ENCODE measurements at places on chromosomes 16 and 17. TPM values are rescaled to one million over a fixed set of nuclear protein-coding genes. Genes with fewer than 3 reads are reported as not detected.

DNA sequence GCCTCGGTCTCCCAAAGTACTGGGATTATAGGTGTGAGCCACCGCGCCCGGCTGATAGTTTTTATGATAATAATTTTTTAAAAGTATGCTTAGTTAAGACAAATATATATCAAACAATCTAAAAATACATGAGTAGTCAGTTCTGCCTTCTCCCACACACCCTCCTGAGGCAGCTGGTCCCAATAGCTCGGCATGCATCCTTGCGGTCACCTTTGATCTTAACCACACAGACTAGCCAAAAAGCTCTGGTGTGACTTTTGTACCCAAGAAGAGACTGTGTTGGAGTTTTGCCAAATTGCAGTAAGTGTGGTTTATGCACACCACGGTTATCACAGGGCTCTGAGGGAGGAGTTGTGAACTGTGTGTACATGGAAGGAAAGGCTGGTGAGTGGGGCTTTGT, 25.6 kb downstream of the ATP6V0A1 start:
- H3K27ac ChIP-seq = no peak overlapping the region
- H3K27me3 ChIP-seq = no peaks in the 10 kb centered on the region
- H3K36me3 ChIP-seq = peaks cover 74% of the 10 kb centered on the region

- no peak overlapping the region for H3K4me3 ChIP-seq
- H3K36me3 ChIP-seq = no peaks in the 10 kb centered on the region
- peak; percentile 71 for DNase-seq
- peaks cover 57% of the 10 kb centered on the region for H3K27me3 ChIP-seq
Observed at GRCh38 chr17:71976011-71976649, 144.7 kb upstream of the SOX9 start.

- no peaks in the 10 kb centered on the region for H3K27me3 ChIP-seq
- DNase-seq = no peak
- no peak overlapping the region for H3K4me3 ChIP-seq
- H3K27ac ChIP-seq = no peak overlapping the region
- no peaks in the 10 kb centered on the region for H3K4me1 ChIP-seq
- H3K36me3 ChIP-seq = no peaks in the 10 kb centered on the region
Observed at GRCh38 chr17:82685291-82685690, 13.2 kb downstream of the RAB40B start.

The AHSP gene
- total RNA-seq = not detected

GRCh38 chr16:11562941-11563340, 23.8 kb downstream of the LITAF start:
- DNase-seq = no peak
- no peak overlapping the region for H3K27ac ChIP-seq
- no peak overlapping the region for H3K4me3 ChIP-seq
- H3K27me3 ChIP-seq = no peaks in the 10 kb centered on the region
- H3K36me3 ChIP-seq = no peaks in the 10 kb centered on the region

DNA sequence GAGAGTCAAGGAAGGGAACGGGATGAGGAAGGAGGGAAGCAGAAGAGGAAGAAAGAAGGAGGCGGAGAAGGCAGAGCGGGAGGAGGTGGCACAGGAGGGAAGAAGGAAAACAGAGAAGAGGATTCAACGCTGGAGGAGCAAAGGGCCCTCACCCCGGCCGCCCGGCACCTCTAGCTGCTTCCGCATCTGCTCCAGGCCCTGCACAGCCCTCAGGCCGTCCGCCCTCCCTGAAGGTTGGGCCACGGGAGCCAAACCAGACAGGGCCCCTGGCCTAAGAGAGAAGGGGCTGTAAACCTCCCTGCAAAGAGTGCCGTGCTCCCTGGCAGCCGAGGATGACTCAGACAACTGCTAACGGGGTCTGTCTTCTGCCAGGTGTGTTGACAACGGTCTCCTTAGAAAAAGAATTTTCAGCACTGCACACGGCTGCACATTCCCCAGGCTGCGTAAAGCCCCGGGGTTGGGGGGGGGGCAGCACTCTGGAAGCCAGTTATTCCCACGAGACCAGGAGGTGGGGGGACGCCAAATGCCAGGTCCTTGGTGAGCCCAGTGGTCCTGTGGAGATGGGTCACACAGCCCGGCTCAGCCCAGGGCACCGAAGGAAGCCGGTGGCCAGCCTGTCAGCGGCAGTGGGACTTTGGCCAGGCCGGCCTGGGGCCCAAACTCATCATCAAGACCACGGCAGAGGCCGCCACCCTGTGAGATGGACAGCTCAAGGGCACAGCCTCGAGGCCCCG, 29.1 kb downstream of the MRM3 start:
- peak overlapping the region; percentile 38 for H3K27ac ChIP-seq
- H3K4me3 ChIP-seq = no peak overlapping the region
- peaks cover 72% of the 10 kb centered on the region for H3K36me3 ChIP-seq
- H3K27me3 ChIP-seq = no peaks in the 10 kb centered on the region
- no peak for DNase-seq
- H3K4me1 ChIP-seq = no peaks in the 10 kb centered on the region

The GIT1 gene
- total RNA-seq = 45.0 TPM

The MYH4 gene
- total RNA-seq = not detected

The C17orf113 gene
- total RNA-seq = 1.2 TPM

The NAGS gene
- total RNA-seq = 1.2 TPM

- no peaks in the 10 kb centered on the region for H3K27me3 ChIP-seq
- DNase-seq = no peak
- no peaks in the 10 kb centered on the region for H3K4me1 ChIP-seq
- no peak overlapping the region for H3K27ac ChIP-seq
Observed at GRCh38 chr16:63527404-63527803, 1491.2 kb upstream of the CDH8 start.

The TP53TG3B gene
- total RNA-seq = not detected

DNA sequence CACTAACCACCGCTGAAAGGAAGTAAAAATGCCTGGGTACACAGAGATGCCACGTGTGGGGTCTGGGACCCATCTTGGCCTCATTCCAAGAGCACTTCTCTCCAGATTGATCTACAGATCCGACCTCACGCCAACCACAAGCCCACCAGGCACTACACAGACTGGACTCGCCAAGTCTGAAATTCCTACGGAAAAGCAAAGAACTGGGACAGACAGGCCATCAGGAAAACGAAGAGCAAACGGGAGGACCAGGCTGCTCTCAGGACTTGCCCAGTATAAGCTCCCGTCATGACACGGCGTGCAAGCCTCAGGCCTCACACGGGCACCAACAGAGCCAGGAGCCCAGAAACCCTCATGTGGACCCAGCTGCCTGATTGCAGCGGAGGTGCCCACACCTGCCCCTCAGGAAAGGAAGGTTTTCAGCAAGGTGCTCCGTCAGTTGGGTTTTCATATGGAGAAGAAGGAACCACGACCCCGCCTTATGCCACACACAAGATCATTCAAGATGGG, 20.1 kb upstream of the C16orf95 start:
- H3K4me3 ChIP-seq = no peak overlapping the region
- H3K36me3 ChIP-seq = peaks cover 7% of the 10 kb centered on the region
- no peak for DNase-seq
- H3K27ac ChIP-seq = no peak overlapping the region
- no peaks in the 10 kb centered on the region for H3K4me1 ChIP-seq

DNA sequence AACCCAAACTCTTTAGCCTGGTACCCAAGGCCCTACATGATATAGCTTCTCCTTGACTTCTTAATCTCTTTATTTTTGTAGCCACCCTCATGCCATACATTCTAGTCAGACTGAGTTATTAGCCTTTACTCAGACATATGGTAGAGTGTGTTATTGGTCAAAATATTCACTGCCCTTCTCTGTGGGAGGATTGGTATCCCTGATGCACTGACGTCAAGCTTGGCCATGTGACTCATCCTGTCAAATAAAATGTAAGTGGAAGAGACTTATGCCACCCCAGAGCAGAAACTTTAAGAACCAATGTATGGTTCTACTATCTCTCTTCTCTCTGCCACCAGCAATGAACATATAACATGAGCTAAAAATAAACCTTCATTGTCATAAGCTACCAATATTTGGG, 12.2 kb upstream of the BEAN1 start:
- no peak for DNase-seq
- no peaks in the 10 kb centered on the region for H3K27me3 ChIP-seq

The NUPR1 gene
- not detected for total RNA-seq

The EPOP gene
- total RNA-seq = 5.7 TPM

The KRTAP4-3 gene
- total RNA-seq = not detected

DNA sequence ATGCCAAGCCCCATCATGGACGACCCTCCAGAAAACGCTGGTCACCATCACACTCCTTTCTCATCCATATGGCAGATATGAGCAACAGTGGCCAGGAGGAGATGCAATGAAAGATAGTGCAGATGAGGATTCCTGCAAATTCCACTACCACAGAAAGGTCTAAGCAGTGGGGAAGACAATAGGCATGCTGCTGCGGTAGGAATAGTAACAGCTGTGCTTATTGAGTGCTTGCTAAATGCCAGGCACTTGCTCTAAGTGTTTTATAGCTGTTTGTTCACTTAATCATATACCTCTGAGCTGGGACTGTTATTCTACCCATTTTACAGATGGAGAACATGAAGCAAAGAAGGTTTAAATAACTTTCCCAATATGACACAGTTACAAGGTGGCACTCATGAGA, 46.6 kb upstream of the AKAP1 start:
- no peak overlapping the region for H3K4me3 ChIP-seq
- H3K4me1 ChIP-seq = no peaks in the 10 kb centered on the region
- H3K36me3 ChIP-seq = no peaks in the 10 kb centered on the region
- no peak overlapping the region for H3K27ac ChIP-seq

The PTX4 gene
- not detected for total RNA-seq

Measured in endodermal cell (in vitro differentiated cells).